ENCODE measurements at places on chromosomes 4 and X.

GRCh38 chr4:112854420-112854819 is 195.0 kb upstream of the ANK2 start:
- no peak for DNase-seq

- DNase-seq, result no peak
Observed at GRCh38 chrX:123357941-123358340, 173.9 kb downstream of the GRIA3 start.

GRCh38 chr4:37604461-37604860 is 81.7 kb downstream of the RELL1 start:
- DNase-seq, result no peak

GRCh38 chrX:121128925-121129877 is 81.8 kb downstream of the GLUD2 start:
- DNase-seq, result no peak

GRCh38 chr4:140138428-140138827 is 15.6 kb downstream of the MAML3 start:
- no peak for DNase-seq

DNA sequence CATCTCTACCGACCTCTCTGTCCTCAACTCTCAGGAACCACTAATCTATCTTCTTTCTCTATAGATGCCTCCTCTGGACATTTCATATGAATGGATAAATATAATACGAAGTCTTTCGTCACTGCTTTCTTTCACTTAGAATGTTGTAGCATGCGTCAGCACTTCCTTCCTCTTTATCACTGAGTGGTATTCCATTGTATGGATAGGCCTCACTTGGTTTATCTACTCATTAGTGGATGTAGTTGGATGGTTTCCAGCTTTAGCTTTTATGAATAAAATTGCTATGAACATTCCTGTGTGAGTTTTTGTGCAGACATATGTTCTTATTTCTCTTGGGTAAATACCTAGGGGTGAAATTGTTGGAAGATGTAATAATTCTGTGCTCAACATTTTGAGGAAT is 528.2 kb upstream of the FAT1 start:
- DNase-seq, result no peak

GRCh38 chr4:98946359-98946758 is 17.4 kb upstream of the EIF4E start:
- DNase-seq, result no peak

DNA sequence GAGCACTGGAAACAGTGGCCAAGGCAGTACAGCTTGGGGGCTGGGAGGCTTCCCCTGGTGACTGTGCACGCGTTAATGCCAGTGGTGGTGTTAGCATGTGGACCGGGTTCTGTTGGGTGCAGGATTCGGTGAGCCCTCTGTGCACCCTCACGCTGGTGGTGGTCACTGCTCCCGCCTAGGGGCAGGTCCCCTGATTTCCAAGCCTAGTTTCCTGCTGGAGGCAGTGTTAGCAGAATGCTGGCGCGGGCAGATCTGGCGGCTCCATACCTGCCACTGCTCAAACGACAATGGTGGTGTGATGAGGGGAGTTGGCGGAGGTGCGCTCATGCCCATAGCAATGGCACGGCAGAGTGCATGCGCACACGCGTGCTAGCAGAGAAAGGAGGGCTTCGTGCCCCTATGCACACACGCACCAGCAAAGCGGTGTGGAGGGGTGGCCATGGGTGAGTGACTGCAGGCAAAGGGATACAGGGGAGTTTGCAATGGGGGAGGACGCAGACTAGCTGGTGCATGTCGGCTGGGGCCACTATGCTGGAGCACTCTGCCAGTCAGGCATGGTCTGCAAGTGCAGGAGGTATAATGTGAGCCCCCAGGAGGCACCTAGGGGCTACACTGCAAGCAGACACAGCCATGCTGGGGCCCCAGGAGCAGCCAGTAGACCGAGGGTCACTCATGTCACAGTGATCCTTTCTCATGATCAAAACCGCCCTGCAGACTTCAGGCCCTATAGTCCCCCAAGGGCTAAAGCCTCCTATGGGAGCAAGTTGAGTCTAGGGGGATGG is 93.0 kb downstream of the MAGEE1 start:
- DNase-seq, result no peak

GRCh38 chr4:57048590-57049304 is 61.4 kb downstream of the IGFBP7 start:
- no peak for DNase-seq

DNA sequence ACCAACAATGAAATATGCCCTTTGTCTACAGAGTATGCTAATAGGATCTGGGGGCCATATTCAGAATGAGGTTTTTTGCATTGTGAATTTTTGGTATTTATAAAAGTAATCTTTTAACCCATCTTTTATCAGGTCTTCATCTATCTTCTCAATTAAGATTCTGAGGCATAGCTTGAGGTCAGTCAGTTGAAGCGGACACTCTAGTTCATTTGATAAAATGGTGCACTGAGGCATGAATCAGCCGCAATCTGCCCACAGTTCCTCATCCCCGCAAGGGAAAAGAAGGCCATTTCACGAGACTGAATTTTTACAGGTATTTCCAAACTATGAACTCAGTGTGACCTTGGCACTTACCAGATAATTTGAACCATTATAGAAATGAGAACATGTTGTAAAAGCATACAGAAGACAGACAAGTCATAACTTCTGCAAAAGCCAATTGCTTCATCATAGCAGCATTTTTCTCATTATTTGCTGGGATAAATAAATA is 19.3 kb upstream of the VCX2 start:
- DNase-seq, result no peak

DNA sequence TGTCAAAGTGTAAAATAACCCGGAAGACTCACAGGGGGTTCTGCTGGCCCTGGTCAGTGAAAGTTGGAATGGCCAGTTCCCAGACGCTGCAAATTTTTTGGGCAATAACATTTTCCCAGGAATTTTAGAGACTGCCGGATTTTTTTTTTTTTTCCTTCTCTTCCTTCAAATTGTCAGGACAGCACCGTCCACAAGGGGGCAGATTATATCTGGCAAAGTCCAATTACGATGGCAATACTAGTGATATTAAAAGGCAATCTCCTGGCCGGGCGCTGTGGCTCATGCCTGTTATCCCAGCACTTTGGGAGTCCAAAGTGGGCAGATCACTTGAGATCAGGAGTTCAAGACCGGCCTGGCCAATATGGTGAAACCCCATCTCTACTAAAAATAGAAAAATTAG is 20.5 kb downstream of the SLC25A5 start:
- no peak for DNase-seq

GRCh38 chr4:6576512-6576911 is 1.5 kb downstream of the MAN2B2 start:
- no peak for DNase-seq

GRCh38 chrX:9510366-9510765 is 45.5 kb downstream of the TBL1X start:
- no peak for DNase-seq

DNA sequence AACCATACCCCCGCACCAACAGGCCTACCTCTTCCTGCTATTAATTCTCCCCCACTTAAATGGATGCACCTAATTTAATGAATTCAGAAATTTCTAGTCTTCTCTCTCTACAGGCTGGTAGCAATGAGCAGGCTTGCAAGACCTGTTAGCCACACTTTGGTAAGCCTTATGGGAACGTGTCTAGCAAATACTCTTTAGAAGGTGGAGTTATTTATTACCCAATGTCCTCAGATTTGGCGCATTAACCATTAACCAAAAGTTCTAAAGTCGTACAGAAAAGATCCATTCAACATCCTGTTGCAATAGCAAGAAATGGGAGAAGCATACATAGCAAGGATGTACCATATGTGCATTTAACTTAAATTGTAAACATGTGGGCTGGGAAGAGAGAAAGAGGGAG is 47.5 kb downstream of the SLITRK2 start:
- no peak for DNase-seq

DNA sequence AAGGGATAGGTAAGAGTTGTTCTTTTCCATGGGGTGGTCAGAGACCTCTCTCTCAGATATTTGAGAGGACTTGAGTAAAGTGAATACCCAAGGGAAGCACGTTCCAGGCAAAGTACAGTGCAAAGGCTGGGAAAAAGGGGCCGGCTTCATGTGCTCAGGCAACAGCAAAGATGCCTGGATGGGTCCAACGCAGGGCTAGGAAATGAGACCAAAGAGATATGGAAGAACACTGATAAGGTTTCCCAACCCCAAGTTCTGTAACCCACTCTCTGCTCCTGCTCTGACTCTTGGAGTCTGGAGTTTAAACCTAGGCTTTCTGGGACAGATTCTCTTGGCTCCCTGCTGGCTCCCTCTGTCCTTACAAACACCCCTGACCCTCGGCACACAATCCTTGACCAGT is 36.2 kb upstream of the PROM1 start:
- DNase-seq, result no peak

DNA sequence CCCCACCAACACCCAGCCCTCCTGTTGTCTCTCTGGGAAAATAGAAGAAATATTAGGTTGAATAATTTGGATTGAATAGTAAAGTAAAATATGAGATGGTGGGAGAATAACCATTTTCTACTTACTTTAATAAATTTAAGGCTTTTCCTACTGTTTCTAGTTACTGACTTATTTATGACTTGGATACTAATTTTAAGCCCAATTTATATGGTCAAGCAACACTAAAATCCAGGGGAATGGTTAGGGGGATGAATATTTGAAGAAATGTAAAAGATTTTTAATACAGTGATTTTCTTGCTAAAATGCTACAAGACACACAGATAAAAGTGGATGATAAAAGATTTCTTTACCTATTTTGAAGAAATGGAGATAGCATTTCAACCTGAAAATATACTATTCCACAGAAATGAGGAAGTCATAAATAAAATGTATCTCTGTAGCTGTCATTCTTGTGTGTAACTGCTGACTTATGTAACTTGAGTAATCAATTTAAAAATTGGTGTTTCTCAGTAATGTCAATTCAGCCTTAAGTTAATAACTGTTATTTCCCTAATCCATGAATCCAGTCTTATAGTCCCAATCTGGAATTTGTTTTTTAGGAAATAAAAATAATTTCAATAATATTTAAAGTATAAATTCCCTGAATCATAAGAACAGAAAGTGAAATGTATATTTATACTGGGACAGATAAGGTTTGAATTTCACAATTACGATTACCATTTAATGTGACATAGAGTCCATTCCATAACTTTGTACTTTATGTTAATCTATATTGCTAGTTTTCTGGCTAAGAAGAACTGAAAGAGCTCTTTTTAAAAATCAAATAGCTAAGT is 24.3 kb upstream of the IL2 start:
- no peak for DNase-seq

- DNase-seq, result no peak
Observed at GRCh38 chrX:34578237-34578636, 78.8 kb downstream of the TMEM47 start.

- DNase-seq, result no peak
Observed at GRCh38 chrX:55489314-55490009, at the start of gene USP51. TSS of gene USP51 (minus strand) at chrX:55489848. CDS start at chrX:55488939, 909 bp downstream.

DNA sequence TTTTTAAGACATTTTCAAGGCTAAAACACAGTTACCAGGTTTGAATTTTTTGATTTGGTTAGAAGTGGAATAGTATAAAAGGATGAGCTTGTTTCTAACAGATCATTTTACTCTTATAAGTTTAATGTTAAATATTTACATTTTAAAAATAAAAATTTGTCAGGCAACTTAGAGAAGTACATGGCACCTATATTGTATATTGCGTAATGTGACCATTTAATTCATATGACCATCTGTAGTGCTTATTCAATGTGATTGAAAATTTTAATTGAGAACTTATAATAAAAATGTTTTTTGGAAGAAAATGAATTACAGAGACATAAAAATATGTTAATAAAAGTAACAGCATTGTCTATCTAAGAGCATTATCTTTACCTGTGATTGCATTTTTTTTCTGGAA is 1632.4 kb downstream of the RPA4 start:
- DNase-seq, result no peak

- DNase-seq, result no peak
Observed at GRCh38 chrX:97806238-97806637, 922.5 kb downstream of the RPA4 start.

DNA sequence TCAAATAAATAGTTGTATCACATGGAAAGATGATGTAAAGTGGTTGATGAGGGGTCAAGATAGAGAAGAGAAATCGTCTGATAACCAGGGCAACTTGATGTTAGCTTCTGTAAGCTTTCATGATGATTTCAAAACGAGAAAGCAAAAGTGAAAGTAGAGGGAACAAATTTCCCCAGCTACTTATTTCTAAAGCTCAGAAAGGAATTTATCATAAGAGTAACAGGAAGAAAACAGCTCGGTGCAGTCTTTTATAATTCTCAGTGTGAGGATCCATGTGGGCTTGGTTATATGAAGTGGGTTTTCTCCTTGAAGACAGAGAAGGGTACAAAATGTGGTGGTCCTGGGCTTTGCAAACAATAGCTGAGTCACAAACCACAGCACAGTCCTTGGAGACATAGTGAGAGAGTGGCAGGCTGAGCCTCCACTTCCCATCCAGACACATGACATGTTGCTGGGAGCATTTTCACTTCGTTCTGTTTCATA is 32.1 kb upstream of the GLRA2 start:
- DNase-seq, result no peak

DNA sequence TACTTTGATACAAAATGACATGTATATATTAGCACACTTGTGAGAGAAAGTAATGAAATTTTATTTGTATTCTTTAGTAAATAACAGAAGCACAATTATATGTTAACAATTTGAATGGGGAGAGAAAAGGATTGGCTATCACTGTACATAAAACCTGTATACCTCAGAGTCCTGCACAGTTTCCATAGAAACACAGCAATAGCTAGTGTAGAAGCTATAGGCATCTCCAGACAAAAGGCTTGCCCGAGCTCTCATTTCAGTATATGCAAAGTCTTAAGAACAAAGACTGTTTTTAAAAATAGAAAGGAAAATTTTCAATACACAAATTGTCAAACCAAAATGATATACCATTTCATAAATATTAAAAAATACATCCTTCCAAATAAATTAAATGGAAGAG is 38.5 kb downstream of the GPM6A start:
- DNase-seq, result no peak

DNA sequence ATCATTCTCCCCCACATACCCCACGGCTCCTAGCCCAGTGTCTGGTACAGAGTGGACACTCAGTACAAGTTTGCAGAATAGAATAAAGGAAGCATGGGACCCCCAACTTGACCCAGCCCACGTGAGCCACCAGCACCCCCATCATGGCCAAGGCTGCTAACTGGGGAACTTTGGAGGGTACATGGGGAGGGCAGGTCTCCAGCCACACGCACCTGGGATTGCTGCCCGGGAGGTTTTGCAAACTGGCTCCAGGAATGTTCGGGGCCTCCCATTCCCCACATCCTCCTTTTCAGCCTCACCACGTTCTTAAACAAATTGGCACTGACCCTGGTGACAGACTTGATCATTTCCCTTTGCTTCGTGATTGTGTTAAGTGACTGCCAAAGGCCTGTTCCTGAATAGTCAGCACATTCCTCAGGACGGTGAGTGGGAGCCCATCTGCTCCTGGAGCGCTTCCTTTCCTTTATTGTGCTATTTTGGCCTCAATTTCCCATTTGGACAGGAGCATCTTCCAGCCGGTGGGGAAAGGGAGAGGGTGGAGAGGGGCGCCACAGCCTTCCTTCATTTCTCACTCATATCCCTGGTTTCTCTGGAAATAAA is 18.7 kb upstream of the XPNPEP2 start:
- DNase-seq, result no peak

DNA sequence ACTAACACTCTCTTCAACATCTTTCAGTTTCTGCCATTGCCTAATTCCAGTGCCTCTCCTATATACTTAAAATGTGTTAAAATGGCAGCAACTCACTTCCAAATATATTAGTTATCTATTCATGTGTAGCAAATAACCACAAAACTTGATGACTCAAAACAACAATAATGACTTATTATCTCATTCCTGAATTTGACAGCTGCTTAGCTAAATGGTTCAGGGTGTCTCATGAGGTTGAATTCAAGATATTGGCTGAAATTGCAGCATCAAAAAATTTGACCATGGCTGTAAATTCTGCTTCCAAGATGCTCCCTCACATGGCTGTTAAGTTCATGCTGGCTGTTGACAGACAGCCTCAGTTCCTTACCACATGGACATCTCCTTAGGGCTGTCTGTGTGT is 25.3 kb downstream of the PITX2 start:
- no peak for DNase-seq

Data from stimulated activated CD4-positive, alpha-beta T cell treated with anti-CD3 and anti-CD28 coated beads, Interleukin-1b, Interleukin-23, amount 100 ng/mL, for 4 hours (primary cell).